Activated T-helper 1 cell treated with anti-CD3 and anti-CD28 coated beads, Interleukin-2, amount 50 U/mL, for 16 hours (primary cell): ENCODE measurements at places on chromosomes 3 and 15.

DNA sequence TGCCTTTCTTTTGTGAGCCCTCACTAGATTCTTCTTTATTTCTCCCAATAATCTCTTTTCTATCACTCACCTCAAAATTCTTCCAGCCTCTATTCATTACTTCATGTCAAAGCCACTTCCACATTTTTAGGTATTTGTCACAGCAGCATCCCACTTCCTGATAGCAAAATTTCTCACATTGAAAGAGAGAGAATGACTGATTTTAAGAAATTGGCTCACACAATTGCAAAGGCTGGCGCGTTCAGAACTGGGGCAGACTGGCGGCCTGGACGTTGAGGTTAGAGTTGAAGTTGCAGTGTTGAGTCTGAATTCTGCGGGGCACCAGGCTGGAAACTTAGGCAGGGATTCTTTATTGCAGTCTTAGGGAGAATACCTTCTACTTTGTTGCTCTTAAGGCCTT is 117.9 kb downstream of the LRRC28 start:
- no peak for DNase-seq

GRCh38 chr3:10417847-10418246 is 87.5 kb downstream of the ATP2B2 start:
- no peak for DNase-seq

DNA sequence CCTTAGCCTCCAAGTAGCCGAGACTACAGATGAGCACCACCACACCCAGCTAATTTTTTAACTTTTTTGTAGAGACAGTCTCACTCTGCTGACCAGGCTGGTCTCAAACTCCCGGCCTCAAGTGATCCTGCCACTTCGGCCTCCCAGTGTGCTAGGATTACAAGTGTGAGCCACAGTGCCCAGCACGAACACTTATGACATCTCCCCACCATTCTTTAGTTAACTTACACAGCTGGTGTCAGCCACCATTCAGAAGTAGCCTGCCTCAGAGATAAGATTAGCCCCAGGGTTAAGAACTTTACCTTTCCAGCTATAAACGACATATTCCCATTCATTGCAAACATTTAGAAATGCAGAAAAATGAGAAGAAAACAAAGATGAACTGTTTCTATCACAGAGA is 58.2 kb downstream of the TRPM7 start:
- DNase-seq = no peak

- DNase-seq = no peak
Observed at GRCh38 chr15:39125904-39126303, 455.0 kb upstream of the THBS1 start.

GRCh38 chr3:64684715-64685261 is 3.0 kb downstream of the ADAMTS9 start:
- DNase-seq = no peak

- no peak for DNase-seq
Observed at GRCh38 chr3:183299976-183300375, 46.9 kb downstream of the B3GNT5 start.

- no peak for DNase-seq
Observed at GRCh38 chr15:95557226-95558046, 773.1 kb upstream of the NR2F2 start.

DNA sequence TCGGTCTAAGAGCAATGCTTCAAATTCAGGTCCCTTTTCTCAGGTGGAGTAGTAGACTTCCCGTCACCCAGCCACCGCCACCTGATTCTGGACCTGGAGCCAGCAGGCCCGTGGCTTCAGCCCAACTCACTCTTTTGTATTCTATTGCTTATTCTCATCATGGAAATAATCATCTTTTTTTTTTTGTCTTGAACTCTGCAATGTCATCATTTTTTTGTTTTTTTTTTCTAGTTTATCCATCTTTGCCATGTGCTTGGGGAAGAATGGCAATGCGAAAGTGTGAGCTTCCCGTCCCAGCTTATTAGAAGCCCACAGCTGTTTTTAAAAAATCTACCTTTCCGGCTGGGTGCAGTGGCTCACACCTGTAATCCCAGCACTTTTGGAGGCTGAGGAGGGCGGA is 51.3 kb upstream of the FSTL1 start:
- DNase-seq = no peak

DNA sequence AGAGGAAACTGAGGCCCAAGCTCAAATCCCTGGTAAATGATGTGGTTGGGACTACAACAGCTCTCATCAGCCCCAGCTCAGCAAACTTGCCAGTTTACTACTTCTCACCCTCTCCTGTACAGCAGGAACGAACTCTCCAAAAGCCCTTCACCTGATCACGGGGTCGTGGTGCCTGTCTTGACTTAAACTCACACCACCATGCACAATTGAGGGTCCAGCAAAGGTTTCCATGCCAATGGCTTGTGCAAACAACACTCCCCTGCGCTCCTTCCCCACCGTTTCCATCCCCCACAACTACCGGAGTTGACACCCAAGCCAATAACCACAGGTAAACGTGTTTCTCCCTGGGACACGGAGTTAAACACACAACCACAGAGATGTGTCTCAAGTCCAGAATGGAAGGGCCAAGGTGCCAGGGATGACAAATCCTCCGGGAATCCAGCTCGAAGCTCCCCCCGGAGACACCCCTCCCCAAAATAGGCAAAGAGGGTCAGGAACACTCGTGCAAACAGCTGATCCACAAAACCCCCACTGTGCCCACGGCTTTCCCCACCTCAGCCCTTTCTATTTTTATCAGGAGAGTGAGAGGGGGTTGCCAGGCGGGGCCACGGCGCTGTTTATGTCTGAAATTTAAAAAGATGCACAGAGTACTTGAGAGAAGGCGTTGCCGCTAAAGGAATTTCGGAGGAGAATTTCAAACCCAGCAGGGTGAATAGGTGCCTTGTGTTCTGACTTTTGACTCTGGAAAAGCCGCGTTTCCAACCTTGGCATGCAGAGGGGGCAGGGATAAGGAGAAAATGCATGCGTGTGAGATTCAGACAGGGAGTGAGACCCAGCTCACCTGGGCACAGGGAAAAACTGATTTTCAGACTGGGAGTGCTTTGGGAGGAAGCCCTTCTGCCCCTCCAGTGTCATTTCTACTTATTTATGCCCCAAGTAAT is 10.6 kb upstream of the ACAN start:
- DNase-seq = no peak

GRCh38 chr3:69092030-69092516 is 7.3 kb downstream of the ARL6IP5 start:
- DNase-seq = no peak

DNA sequence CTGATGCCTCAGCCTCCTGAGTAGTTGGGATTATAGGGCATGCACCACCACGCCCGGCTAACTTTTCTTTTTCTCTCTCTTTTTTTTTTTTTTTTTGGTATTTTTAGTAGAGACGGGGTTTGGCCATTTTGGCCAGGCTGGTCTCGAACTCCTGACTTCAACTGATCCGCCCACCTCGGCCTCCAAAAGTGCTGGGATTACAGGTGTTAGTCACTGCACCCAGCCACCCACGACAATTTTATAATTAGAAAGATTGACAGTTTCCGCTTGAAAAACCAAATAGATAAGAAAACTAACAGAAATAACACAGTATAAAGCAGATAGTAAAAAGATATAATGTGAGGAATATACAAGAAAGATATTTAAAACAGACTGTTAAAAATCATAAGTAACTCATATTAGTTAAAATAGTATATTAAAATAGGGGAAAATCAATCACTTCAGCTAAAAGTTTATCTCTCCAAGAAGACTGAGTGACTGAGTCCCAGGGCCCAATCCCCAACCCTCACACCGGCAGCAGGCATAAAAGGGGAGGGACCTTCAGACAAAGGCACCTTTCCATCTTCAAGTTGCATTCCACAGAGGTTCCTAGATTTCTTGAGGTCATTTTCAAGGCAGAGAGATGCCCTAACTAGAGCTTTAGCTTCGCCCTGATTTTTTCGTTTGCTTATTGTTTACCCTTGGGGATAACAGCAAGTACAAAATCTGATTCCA is 1.4 kb upstream of the WHAMM start:
- no peak for DNase-seq

DNA sequence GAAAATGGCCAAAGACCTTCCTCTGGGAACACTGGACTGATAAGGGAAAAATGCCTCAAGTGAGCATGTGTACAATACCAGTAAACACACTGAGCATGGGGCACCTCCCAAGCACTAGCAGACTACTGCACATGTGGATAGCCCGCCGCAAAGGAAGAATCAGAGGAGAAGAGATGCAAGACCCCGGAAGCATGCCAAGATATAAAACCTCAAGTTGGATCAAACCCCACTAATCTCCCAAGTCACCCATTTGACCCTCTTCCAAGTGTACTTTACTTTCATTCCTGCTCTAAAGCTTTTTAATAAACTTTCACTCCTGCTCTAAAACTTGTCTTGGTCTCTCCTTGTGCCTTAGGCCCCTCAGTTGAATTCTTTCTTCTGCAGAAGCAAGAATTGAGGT is 121.1 kb upstream of the PLAAT1 start:
- DNase-seq = no peak

- DNase-seq = no peak
Observed at GRCh38 chr3:119795849-119796248, 13.9 kb downstream of the NR1I2 start.

DNA sequence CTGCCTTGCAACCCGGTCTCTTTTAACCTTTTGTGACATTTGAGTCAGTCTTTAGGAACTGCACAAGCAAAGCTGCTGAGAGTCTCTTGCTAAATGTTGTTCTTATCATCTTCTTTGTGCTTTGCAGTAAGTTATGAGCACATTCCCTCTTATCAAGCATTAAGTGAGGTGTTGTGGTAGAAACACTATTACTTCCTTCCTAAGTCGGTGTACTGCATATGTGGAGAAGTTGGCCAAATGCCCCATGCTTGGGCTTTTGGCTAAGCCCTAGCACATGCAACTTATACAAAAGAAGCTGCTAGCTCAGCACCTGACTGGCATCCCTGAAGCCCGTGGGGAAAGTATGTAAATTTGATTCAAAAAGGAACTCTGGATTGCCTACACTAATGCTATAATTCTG is 136.5 kb upstream of the RBMS3 start:
- no peak for DNase-seq

DNA sequence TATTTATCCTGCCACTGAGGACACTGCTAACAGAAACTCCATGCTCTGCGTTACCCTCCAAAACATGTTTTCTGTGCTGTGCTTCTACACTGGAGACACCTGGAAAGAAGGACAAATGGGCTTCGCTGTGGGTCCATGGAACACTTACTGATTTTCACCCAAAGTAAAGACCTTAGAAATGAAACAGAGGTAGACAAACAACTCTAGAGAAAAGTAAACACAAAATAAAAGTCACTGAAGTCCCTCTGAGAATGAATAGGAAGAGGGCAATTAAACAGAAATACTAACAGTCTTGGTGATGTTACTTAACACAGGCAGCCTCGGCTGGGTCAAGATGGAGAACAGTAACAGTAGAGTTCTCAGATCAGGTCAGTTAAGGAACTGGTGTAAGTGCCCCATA is 6.7 kb upstream of the STIMATE start:
- no peak for DNase-seq

DNA sequence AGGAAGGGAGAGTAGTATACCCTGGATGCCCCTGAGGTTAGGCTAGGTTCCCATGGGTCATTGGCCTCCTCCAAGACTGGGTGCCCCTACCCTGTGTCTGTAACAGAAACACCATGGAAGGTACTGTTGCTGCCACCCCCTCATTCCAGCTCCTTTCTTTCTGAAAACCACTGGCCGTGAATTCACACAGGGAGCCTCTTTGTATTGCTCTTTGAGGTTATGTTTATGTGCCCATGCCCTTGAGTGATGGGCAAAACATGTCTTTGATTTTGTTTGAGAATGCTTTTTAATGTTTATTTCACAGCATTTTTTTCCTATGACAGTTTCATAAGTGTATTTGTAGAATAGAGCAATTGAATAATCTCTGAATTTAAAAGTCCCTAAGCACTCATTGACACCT is 79.7 kb downstream of the RARB start:
- no peak for DNase-seq

- DNase-seq = no peak
Observed at GRCh38 chr3:193377591-193377990, 962 bp downstream of the ATP13A5 start.

GRCh38 chr15:42332331-42332730 is 27.0 kb upstream of the CAPN3 start:
- no peak for DNase-seq

DNA sequence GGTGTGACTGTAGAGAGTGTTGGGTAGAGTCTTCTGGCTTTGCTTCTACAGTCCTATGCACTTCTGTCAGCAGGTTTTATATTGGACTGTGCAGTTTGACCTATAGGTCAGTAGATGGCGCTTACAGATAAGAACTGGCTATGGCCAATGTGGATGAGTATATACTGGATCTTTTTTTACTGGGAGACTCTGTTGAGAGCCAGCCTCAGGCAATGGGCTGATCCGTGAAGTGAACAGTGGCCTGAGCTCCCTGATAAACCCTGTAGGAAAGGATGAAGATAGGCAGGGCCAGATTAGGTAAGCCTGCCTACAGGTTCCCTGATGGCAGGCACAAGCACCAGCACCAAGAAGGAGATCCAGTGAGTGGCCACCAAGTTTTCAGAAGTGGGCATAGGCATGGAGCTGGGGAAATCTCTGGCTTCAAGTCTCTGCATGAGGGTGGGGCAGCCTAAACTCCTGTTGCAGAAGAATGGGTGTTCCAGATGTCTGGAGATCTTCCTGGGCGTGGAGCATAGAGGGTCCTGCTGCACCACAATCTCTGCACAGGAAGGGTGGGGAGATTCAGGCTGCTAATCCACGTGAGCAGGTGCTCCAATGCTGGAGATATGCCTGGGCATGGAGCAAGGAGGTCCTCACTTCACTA is 326.0 kb upstream of the SGO1 start:
- no peak for DNase-seq

DNA sequence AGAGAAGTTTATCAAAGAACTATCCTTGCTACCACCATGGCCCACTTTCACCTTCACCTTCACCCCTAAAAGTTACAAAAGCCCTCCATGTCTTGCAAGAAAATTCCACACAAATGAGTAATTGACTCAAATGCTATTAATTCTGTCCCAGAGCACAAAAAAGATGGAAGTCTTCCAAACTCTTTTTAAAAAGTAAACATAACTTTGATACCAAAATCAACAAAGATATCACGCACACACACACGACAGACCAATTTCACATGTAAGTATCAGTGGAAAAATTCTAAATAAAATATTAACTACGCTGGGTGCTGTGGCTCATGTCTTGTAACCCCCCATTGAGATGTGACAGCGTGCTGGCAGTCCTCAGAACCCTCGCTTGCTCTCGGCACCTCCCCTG is 1.1 kb upstream of the MCCC1 start:
- DNase-seq = no peak

DNA sequence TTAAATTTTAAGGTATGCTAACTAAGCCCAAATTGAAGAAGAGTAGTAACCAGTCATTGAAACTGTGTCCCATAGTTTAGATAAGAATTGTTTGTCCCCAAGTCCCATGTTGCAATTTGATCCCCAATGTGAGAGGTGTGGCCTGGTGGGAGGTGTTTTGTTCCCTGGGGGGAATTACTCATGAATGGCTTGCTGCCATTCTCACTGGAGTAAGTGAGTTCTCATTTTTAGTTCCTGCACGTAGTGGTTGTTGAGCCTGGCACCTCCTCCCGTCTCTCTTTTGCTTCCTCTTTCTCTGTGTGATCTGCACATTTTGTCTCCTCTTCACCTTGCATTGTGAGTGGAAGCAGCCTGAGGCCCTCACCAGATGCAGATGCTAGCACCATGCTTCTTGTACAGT is 1271.0 kb downstream of the NSUN3 start:
- DNase-seq = no peak

DNA sequence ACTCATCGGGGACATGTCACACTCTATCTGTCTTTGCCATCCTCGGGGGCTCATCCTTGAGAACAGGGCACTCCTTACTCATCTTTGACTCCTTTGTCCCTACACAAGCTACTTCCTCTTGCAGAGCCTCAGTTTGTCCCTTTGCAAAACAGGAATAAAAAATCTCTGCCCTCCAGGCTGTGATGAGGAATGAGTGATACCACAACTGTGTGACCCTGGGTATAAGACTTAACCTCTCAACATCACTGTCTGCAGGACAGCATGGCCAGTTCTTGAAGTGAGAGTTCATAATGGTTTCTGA is 48.5 kb downstream of the IQSEC1 start:
- DNase-seq = no peak
